ENCODE measurements at places on chromosomes 4 and X.

GRCh38 chrX:114201622-114202021 is 382.3 kb upstream of the HTR2C start:
- no peak for DNase-seq

DNA sequence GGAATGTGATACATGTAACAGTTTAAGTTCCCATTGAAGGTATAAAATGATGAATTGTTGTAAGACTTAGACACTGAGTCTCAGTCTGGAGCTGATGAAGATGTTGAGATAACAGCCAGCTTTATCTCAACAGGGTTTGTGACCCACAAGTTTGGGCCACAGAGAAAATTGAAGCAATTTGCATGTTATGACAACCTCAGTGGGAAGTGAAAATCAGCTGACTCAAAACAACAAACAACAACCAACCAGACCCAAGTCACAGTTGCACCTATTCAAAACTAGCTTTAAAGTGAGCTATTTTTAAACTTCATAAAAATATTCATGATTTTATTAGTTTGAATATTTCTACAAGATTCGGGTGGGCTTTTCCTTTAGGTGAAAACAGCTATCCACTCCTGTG is 8.0 kb downstream of the SFRP2 start:
- DNase-seq, result no peak

GRCh38 chr4:145583191-145584055 is 35.8 kb upstream of the MMAA start:
- DNase-seq, result no peak

DNA sequence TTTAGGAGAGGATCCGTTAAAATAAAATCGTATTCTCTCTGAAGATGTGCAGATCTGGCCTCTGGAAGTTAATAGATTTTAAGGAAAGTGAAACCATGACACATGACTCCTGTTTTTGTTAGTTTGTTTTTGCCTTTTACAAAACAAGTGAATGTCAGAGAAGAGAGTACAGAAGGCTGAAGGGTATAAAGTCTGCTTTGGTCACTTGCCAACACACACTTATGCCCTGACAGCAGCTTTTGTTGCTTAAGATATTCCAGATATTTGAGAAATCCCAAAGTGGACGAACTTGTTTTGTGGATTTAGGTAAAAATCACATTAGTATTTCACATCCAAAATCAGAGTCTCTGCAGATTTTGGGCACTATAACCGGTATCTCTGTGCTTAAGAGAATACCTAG is 192.4 kb upstream of the RASGEF1B start:
- no peak for DNase-seq

DNA sequence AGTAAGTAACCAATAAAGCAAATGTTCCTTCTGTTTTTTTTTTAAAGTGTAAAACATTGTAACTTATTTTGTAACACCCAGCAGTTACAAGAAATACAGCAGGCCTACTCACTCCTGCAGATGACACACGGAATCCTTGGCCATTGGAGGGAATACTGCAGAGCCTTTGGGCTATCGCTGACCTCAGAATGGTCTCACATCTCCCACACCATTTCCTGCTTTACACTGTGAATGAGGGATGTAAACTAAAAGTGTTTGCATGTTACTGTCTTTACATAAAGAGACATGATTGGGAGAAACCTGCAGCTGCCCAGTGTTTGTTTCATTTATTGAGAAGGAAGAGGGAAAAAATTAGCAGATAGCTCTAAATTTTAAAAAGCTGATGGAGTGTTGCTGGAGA is 64.1 kb downstream of the USP46 start:
- DNase-seq, result no peak

GRCh38 chr4:19857380-19857779 is 394.3 kb upstream of the SLIT2 start:
- no peak for DNase-seq

DNA sequence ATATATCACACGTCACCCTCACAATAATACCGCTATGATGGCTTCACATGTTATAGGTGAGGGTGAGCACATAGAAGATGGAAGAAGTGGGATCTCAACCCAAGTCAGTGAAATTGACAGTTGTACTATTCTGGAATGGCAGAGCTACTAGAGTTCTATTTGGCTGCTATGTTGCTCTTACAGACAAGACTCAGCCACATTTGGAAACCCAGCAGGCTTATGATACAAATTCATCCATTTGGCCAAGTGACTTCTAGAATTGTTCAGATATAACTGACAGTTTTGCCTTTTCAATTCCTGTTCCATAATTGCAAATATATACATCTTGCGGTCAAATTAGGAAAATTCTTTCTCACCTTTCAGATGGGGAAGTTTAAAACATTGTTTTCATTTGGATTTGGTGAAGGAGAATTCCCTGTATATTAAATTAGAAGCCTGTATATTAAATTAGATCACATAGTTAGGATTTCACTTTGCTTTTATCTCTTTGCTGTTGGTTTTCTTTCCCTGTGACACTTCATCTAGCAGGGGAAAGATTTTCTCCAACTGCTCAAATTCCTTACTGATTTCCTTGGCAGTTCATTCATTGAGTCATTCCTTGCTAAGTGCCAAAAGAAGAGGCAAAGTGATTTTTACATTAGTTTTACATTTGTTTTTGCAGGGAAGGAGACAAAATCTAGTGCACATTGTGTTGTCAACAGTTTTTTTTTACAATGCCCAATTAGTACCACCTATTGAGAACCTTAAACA is 120.6 kb upstream of the TBC1D9 start:
- no peak for DNase-seq

GRCh38 chr4:25810461-25811373 is 52.1 kb downstream of the SEL1L3 start:
- DNase-seq, result peak; percentile 59

GRCh38 chr4:26173619-26174018 is 147.2 kb upstream of the RBPJ start:
- DNase-seq, result no peak

DNA sequence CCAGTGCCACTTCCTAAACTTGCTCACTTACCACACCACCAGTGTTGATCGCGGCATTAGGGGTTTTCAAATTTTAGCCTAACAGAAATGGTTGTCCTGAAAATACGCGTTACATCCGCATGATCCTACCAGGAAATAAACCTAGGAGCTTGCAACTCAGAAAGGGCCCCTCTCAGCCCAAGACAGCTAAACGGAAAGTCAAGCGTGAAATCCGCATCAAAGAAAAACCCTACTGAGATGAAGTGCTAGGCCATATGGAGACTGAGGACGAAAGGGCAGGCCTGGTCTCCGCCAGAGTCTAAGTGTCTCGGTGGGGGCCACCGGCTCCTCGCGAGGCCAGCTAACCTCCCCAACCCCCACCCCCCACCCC is 626 bp downstream of the YTHDC1 start:
- DNase-seq, result no peak

- no peak for DNase-seq
Measured at GRCh38 chr4:165440415-165441158, 61.8 kb downstream of the CPE start.

DNA sequence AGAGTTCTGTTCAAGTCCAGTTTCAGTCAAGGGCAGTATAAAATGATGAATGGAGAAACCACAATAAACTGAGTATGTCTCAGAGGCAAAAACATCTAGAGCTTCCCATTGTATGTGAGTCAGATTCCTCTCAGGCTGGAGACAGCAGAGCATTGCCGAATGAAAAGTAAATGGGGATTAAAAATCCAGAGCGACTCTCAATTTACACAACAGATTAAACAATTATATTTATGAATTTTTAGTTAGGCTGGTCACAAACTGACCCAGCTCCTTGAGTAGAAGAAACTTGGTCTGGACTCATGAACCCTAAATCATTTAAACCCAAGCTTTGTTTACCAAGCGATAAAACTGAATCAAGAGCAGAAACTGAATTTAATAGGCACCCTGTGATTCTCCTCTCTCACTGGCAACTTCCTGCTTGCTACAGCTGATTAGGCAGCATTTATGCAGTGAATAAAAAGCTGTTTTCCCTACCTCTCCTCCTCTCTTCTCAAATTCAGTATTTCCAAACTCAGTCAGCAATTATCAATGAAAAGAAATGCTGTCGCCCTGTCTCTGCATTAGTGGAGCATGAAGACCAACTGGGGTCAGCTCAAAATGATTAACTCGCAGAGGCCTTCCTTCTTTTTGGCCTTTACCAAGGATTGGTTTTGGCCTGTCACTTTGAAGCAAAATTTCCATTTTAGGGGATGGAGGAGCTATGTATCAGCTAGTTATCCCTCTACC is 568.0 kb downstream of the PDHA2 start:
- DNase-seq, result no peak

DNA sequence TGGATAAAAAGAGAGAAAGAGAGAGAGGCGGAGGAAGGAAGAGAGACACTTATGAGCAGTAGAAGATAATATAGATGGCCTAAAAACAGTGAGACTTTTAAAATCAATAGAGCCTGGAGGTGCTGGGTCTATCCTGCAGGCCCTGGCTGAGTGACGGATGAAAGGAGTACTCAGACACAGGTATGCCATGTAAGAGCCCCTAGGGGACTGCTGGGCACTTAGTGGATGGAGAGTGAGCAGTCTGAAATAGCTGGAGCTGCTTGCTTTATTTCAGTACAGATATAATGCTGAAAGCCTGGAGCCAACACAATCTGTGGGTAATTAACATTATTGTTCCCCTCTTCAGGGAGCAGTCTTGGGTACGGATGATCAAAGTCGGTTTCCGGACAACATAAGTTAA is 578.6 kb downstream of the SPOCK3 start:
- DNase-seq, result no peak

DNA sequence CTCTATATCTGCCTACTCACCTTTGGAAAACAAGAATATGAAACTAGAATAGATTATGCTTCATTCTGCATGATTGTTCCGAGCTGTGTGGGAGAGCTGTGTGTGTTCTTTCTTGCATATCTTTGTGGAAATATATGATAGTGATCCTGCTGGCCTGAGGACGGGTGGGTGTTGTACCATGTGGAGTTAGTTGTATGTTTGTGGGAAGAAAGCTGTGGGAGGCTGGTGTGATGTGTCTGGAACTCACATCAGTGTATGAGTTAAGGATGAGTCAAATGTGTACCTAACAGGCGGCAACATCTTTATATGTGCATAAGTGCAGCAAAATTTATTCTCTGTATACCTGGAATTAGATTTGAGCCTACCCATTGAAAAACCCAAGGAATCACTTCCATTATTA is 208.1 kb upstream of the ADGRL3 start:
- DNase-seq, result no peak

DNA sequence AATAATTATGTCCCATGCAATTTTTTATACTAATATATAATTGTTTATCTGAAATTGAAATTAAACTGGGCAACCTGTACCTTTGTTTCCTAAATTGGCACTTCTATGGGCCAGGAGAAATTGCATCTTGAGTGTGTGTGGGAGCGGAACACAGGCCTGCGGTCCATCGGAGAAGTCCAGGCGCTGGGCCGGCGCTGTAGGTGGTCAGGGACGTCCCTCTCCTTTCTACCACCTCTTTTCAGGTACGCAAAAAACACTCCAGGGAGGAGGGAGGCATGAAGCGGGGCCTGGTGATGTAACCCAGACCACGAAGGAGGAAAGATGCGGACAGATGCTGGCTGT is 717 bp downstream of the MGAT4D start:
- DNase-seq, result no peak

- DNase-seq, result no peak
Measured at GRCh38 chrX:1283093-1283492, 14.5 kb downstream of the CSF2RA start.

GRCh38 chrX:56764975-56765791 is 36.1 kb downstream of the NBDY start:
- peak; percentile 60 for DNase-seq

- DNase-seq, result no peak
Measured at GRCh38 chrX:45843518-45843917, 642.8 kb upstream of the DIPK2B start.

DNA sequence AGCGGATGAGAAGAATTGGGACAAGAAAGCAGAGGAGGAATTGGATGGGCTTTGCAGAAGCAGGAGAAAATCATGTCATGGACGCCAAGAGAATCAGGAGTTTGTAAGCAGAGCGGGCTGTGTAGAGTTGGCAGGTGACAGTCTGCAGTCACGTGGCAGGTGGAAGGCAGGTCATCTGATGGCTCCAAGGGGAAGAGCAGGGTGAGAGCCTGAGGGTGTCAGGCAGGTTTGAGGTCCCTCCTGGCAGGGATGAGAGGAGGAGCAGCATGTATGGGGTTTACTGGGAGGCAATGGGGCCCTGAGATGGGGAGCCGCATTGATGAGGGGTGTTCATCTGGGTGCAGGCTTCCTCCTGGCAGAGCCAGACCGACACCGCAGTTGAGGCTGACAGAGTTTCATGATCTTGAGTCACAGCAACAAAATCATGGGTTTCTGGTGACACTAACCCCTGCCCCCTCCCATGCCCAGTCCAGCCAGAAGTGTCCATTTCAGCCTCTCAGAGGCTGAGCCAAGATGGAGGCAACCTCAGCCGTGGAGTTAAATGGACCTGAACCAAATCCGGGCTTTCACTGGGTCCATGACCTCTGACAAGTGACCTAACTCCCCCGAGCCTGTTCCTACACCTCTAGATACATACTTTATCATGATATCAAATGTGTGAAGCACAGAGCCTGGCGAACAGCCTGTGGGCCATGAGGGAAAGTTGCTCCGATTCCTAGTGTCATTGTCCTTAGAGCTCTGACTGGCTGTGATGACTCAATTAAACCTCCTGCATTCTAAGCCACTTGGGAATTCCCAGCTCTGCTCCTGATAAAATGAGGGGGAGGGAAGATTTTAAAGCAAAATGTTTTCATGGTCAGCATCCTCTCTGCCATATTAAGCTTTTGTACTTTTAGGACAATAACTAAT is 36.1 kb downstream of the EVC start:
- peak; percentile 70 for DNase-seq

GRCh38 chrX:39773923-39774773 is 323.6 kb downstream of the BCOR start:
- DNase-seq, result no peak

DNA sequence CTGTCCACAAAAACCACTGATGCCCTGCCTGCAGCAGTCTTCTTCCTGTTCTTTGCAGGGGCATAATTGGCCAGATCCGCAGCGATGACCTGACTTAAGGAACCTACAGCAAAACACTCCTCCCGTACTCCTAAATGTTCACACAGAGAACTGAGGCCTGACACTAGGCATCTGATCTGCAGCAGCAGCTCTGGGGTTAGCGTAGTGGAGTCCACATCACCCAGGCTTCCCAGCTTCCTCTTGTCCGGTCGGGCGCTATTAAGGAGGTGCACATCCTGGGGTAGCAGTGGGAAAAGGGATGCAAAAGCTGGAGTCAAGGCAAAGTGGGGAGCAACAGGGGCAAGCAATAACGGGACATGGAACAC is 758 bp downstream of the SCFD2 start:
- DNase-seq, result no peak

- DNase-seq, result no peak
Measured at GRCh38 chr4:28313729-28314713, 1453.4 kb downstream of the STIM2 start.

DNA sequence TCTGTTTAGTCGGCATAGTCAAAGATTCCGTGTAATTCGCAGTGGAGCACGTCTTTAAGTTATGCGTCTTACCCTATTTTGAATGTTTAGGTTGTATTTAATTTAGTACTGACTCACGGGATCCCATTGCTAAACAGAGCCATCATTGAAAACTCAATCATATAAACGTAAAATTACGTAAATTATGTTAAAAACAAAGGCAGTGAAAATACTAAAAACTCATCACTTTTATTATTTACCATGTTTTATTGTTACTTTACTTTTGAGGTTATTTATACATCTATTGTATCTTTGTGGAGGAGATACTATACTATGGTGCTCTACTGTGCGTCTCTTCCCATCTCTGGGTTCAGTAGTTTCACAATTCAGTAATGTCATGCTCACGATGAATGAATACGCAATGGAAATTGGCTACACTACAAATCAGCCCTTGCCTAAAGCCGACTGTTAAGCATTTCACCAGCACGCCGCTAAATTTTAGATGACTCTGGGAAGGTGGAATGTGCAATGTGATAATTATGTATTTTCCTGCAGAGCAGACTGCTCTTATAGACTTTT is 944 bp downstream of the FUNDC2 start:
- no peak for DNase-seq

GRCh38 chr4:165133150-165133549 is 20.5 kb upstream of the TMEM192 start:
- no peak for DNase-seq
